Activated T-cell treated with anti-CD3 and anti-CD28 coated beads, Interleukin-2, amount 50 U/mL, for 72 hours (primary cell): ENCODE measurements at places on chromosomes 3 and 15. TPM values are rescaled to one million over a fixed set of nuclear protein-coding genes. Genes with fewer than 3 reads are reported as not detected.

Gene CDCP1
- 1.2 TPM for total RNA-seq

Gene BNC1
- total RNA-seq: not detected

Gene TRH
- total RNA-seq: not detected

GRCh38 chr3:101270149-101270548 is 50.2 kb downstream of the IMPG2 start:
- DNase-seq: no peak

GRCh38 chr15:92438471-92438870 is 44.8 kb downstream of the ST8SIA2 start:
- no peak for DNase-seq

DNA sequence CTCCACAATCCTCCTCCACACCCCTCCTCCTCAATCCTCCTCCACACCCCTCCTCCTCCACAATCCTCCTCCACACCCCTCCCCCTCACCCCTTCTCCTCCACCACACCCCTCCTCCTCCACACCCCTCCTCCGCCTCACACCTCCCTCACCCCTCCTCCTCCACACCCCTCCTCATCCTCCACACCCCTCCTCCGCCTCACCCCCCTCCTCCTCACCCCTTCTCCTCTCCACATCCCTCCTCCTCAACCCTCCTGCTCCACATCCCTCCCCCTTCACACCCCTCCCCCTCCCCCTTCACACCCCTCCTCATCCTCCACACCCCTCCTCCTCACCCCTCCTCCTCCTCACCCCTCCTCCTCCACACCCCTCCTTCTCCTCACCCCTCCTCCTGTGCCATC is 69.8 kb upstream of the BLM start:
- DNase-seq: no peak

DNA sequence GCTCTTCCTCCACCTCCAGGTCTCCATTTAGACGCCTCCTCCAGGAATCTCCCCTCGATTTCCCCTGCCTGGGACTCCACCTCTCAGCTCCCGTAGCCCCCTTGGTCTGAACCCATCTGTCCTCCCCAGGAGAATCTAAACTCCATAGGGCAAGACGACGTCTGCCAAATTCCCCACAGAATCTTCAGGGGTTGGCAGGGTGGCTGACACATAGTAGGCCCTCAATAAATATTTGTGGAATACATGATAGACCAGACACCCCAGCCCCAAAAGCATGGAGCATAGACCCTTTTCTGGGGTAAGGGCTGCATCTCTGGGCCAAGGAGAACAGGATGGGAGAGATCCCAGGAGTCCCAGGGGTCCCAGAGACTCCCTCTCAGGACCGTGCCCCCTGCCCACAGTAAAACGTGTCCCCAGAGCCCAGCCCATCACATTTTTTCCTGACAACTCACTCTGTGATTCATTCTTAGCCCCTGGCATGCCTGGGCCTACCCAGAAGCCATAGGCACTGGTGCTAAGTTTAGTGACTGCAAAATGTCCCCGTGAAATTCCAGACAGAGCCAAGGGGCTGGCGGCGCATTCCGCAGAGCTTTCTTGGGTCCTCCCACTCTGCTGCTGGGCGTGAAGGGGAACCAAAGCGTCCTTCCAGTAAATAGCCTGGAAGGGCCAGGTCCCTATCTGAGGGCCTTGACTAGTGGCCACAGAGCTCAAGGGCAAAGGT is 78.0 kb upstream of the SLC6A6 start:
- no peak for DNase-seq

- DNase-seq: no peak
Measured at GRCh38 chr15:101481381-101481705, 8.2 kb downstream of the PCSK6 start.

GRCh38 chr15:25056484-25057425 is 102.0 kb downstream of the SNRPN start:
- DNase-seq: no peak

DNA sequence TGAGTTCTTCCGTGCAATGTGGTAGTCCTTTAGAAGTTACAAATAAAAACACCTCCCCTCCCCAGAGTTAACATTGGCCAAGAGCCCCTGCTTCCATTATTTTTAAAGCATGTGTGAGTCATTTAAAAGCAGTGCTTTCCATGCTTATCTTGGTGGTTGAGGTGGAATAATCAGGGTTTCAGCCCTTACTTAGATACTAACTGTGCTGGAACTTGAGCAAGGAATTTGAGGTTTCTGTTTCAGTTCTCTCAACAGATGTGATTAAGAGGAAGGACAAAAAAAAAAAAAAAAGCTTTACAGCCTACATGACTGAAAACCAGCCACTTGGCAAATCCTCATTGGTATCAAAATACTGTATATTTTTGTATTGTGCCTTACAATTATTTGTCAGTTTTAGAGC is 64.5 kb downstream of the CGNL1 start:
- DNase-seq: no peak

- DNase-seq: no peak
Measured at GRCh38 chr15:33442449-33442848, 131.7 kb downstream of the RYR3 start.
